ENCODE measurements at places on chromosomes 3 and 15.

DNA sequence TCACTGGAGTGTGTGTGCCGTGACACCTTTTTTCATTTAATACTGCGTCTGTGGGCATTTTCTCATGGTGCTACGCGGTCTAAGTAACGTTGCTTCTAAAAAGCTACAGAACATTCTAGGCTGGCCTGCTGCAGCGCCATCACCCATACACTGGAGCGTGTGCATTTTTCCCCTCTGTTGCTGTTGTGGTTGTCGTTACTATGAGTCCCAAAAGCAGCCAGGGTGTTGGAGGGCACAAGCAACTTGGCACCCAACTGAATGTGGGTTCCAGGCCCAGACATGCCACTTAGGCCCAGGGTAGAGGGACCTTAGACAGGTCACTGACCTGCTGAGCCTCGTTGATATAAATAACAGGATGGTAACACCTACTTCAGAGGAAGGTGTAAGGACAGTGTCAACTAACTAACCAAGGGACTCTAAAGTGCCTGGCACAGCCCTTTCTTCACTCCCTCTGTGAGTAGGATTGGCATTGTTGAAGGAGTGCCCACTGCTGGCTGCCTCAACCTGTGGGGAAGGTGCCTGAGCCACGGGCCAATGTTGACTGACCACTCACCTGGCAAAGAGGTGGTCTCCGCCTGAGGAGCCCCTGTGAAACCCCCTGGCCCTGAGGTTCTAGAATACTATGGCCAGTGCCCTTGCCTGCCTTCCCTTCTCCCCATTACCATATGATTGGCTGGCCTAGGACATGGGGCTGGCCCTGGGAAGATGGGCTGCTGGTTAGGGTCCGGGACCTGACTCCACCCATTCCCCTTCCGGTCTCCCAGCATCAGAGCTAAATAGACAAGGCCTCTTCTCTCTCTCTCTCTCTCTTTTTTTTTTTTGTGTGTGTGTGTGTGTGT, 3.5 kb downstream of the CSK start:
- no peak for DNase-seq

DNA sequence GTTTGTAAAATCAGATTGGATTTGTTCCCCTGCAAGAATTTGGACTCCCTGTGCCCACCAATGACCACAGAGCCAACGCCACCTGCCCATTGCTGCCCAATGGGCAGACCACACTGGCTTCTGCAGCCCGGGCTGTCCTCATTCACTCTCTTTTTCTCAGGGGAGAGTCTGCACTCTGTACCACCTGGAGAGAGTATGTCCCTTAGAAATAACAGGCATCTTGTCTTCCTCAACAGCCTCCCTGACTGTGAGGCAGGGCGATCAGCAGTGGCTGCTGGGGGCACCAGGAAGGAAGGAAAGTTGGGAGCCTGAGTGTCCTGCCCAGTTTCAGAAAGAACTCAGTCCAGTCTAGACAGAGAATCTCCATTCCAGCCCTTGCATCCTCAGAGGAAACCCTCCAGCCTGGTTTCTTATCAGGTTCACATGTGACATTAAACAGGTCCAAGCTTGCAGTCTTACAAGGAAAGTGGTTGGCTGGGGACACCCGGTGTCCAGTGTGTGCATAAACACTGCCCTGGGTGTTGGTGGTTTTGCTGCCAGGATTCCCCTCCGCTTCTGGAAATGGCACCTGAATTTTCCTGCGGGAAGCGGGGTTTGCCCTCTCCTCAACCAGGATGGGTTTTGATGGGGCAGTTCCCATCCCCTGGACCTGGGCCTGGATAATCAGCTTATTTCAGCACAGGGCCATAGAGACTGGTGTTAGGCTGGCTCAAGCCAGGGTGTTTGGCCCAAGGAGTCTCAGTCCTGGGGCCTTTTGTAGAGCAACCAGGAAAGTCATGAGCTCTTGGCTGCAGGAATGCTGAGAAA, 37.2 kb downstream of the SSUH2 start:
- peak; percentile 7 for DNase-seq

- no peak for DNase-seq
These were observed 12.7 kb downstream of the OXTR start for GRCh38 chr3:8756671-8757070.

DNA sequence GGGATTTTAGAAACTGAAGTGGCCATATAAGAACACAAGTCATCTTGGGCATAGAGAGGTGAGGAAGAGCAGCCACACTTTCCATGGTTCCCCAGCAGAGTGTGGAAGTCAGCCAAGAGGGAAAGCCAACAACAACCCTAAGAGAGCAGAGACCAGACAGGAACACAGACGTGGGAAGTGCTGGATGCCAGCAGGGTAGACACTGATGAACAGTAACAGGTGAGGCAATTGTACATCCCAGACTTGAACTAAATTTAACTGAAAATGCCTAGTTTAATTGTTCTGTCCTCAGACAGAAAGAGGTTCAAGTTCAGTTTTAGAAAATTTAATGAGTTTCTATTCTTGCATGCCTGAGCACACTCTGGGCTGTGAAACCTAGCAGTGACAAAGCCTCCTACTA, 212.1 kb downstream of the ATP8B4 start:
- no peak for DNase-seq

DNA sequence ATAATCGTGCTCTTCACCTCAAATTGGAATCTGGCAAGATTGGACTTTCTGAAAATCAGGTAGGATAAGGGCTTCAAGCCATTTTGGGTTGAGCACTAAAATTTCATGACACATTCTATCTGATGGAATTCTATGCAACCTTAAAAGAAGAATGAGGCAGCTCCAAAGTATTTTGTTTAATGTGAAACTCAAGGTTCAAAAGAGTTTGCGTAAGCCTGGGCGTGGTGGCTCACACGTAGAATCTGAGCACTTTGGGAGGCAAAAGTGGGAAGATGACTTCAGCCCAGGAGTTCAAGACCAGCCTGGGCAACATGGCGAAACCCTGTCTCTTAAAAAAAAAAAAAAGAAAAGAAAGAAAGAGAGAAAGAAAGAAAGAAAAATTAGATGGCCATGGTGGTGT, 3.6 kb upstream of the PLA1A start:
- no peak for DNase-seq

- DNase-seq = no peak
These were observed 25.9 kb downstream of the SLC30A4 start for GRCh38 chr15:45496658-45497057.

GRCh38 chr3:43709022-43709421, 18.3 kb downstream of the ABHD5 start:
- no peak for DNase-seq

DNA sequence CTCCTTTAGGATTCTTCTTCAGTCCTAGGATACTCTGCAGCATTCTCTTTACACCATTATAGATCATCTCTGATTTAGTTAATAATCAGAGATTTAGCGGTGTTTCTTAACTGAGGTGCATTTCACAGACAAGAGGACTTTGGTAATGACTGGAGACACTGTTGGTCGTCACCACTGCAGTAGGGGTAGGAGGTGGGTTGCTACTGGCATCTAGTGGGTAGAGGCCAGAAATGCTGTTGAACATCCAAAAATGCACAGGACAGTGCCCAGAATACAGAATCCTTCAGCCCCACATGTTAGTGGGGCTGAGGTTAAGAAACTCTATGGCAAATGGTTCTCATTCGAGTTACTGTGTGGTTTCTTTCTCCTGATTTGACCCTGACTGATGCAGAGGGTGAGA, 80.4 kb upstream of the LMCD1 start:
- DNase-seq = no peak

All from COR-L47 (cell line).